ENCODE measurements at places on chromosomes 11 and 22. TPM values are rescaled to one million over a fixed set of nuclear protein-coding genes. Genes with fewer than 3 reads are reported as not detected.

Gene GPR137
- 26.7 TPM for total RNA-seq

Gene INTS4
- 44.3 TPM for total RNA-seq

Gene POU2AF2
- not detected for total RNA-seq

Gene MFNG
- total RNA-seq: 218 TPM

Gene NCAM1
- 0.20 TPM for total RNA-seq

Gene DUSP8
- total RNA-seq: 1.1 TPM

Gene TSPAN32
- total RNA-seq: 54.7 TPM

Gene FOLH1
- not detected for total RNA-seq

Gene SHANK3
- total RNA-seq: not detected

Gene XNDC1N
- 14.1 TPM for total RNA-seq

Gene GLYAT
- not detected for total RNA-seq

Gene LRRC56
- total RNA-seq: 2.7 TPM

Gene SYCE3
- total RNA-seq: not detected

Gene TRIM51
- not detected for total RNA-seq

Gene MRGPRX4
- not detected for total RNA-seq

Gene GUCY1A2
- not detected for total RNA-seq

Gene OR51I2
- not detected for total RNA-seq

Gene TMX2
- 50.5 TPM for total RNA-seq

Gene SPON1
- total RNA-seq: 15.2 TPM

Gene NRXN2
- 0.20 TPM for total RNA-seq

Gene MAP6
- 0.10 TPM for total RNA-seq

Gene CCDC34
- total RNA-seq: 13.3 TPM

Gene KRTAP5-10
- not detected for total RNA-seq
